ENCODE measurements at places on chromosomes 6 and 20.

DNA sequence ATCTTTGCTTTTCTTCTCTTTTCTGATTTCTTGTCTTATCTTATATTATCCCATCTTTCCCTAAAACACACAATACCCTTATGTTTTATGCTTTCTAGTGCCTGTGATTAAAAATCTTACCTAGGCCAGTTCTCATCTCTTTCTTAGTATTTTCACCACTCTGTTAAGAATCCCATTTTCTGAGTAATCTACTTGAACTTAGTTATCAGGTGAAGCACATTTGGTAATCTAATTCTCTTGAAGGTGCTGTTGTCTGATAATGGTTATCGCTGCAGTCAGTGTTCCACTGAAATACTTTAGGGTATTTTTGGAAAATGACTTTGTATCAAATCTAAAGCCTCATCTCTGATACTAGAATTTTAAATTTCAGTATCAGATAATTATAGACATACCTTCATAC is 192.5 kb upstream of the MAN1A1 start:
- DNase-seq: no peak

DNA sequence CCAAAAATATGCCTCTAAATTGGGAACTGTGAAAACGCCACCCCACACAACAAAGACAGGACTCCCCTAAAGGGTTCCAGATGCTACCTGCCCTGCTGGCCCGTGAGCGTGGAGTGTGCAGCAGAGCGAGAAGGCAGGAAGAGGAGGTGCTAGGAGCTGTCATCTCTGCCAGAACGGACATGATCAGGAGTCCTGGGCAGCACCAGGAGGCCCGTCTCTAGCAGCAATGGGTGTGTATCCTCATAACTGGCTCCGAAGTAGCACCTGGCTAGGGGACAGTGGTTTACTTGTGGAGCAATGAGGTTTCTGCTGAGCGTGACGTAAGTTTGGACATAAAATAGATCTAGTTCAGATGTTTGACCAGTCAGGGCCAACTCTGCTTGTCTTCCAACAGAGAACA is 226.0 kb downstream of the CDH4 start:
- DNase-seq: no peak

DNA sequence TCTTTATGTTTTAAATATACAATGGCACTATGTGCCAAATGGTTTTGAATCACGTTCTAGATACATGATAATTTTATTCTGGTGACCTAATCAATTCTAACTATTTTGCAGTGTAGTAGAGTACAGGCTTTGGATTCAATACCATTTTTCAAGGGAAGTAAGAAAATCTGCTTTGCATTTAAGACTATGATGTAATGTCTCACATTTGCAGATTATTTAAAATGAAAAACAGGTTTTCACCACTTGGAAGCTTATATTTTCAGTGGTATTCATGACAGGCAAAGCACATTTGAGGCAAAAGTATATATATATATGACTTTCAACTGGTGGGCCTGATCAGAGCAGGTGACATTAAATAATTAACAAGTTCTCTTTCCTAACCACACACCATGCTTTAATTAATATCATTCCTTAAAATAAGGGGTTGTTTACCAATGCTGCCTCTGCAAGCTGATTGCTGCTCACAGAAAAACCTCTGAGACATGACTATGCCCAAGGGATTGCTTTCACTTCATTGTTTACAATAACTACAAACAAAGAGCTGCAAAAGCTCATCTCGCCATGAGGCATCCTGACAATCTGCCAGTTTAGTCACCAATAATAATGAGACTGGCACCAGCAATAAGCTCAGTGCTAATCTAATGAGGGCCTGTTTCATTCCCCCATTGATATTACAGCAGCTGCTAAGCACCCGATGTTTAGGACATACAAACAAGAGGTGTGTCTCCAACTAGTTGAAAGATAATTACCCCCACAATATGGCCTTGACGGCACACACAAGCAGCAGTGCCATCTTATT is 1176.0 kb upstream of the GJE1 start:
- DNase-seq: no peak

DNA sequence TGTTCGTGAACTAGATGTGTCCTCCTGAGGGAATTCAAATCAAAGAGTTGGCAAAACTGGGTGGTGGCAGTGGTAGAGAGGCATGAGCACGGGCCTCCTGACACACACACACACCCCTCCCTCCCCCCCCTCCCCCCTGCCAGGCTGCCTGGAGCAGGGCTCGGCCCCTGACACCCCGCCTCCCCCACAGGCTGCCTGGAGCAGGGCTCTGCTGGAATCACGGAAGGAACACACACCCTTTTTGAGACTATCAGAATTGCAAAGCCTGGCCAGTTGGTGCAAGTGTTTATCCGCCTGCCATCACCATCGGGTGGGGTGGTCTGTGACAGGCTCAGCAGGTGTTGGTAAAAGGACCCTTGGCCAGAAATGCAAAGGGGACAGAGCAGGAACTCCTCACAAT is 59.0 kb downstream of the FAM120B start:
- no peak for DNase-seq

DNA sequence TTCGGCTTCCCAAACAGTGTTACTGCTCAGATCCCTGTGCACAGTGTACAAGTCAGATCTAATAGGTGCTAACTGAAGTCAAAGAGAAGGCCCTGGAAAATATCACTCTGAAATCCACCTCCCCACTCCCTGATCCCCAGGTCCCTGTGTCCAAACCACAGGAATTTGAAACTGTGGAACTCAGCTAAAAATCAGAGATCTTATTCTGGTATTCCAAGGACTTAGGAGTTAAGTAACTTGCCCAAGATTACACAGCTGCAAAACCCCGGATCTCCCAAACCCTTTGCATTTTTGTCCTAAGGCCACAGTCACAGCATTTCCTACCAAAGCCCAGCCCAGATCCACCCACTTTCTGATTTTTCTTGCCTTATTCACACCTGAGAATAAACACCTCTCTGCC is 32.3 kb upstream of the SLC23A2 start:
- DNase-seq: no peak
